Ovary (tissue), 10 donors: ENCODE measurements at places on chromosomes 6 and 20. TPM values are rescaled to one million over a fixed set of nuclear protein-coding genes. Genes with fewer than 3 reads are reported as not detected.

The RIPOR2 gene
- total RNA-seq: 4.5 TPM

The FAM217A gene
- total RNA-seq: not detected

The NMBR gene
- not detected for total RNA-seq

The CENPW gene
- total RNA-seq: 1.0 TPM

The KHDC1L gene
- not detected for total RNA-seq

The CDH26 gene
- total RNA-seq: 0.41 TPM

The HLA-DRB5 gene
- 14.0 TPM for total RNA-seq

The SNAP91 gene
- total RNA-seq: 1.8 TPM

The COL20A1 gene
- total RNA-seq: 0.33 TPM

The MACROD2 gene
- 10.9 TPM for total RNA-seq

The MLN gene
- not detected for total RNA-seq

The MOG gene
- total RNA-seq: not detected

The CST5 gene
- total RNA-seq: not detected

The YTHDF1 gene
- 35.0 TPM for total RNA-seq

The LPIN3 gene
- total RNA-seq: 16.6 TPM

The RIPPLY2 gene
- 0.23 TPM for total RNA-seq

The SAMD5 gene
- 1.6 TPM for total RNA-seq

The TENT5A gene
- total RNA-seq: 29.4 TPM

The FAM83B gene
- 0.10 TPM for total RNA-seq

The OR10C1 gene
- total RNA-seq: not detected

The SIM1 gene
- total RNA-seq: not detected

The RAET1L gene
- not detected for total RNA-seq

The NHSL1 gene
- total RNA-seq: 5.1 TPM

The MPIG6B gene
- 0.69 TPM for total RNA-seq

The FAXC gene
- 3.8 TPM for total RNA-seq

The POM121L2 gene
- not detected for total RNA-seq

The TAAR2 gene
- not detected for total RNA-seq

The NEDD9 gene
- 21.2 TPM for total RNA-seq
